ENCODE measurements at places on chromosomes 16 and 17. TPM values are rescaled to one million over a fixed set of nuclear protein-coding genes. Genes with fewer than 3 reads are reported as not detected.

Gene GOT2
- total RNA-seq: 69.7 TPM

Gene PIPOX
- 3.5 TPM for total RNA-seq

Gene HOXB7
- 0.92 TPM for total RNA-seq

Gene SPATA22
- total RNA-seq: 0.32 TPM

Gene ATP2A1
- total RNA-seq: 0.83 TPM

Gene EVI2B
- 13.0 TPM for total RNA-seq

Gene DLG4
- 36.5 TPM for total RNA-seq

Gene PVALEF
- total RNA-seq: not detected

Gene RUNDC3A
- total RNA-seq: 1.4 TPM

Gene DDX19B
- 23.9 TPM for total RNA-seq

Gene LRRC75A
- total RNA-seq: 7.0 TPM

Gene TBC1D3E
- total RNA-seq: not detected

Data from mucosa of gallbladder (tissue), 1 donor.